T-helper 9 cell (primary cell): ENCODE measurements at places on chromosomes 1 and 21.

- no peak for DNase-seq
These were observed 6.1 kb upstream of the NPHP4 start for GRCh38 chr1:5998051-5998905.

DNA sequence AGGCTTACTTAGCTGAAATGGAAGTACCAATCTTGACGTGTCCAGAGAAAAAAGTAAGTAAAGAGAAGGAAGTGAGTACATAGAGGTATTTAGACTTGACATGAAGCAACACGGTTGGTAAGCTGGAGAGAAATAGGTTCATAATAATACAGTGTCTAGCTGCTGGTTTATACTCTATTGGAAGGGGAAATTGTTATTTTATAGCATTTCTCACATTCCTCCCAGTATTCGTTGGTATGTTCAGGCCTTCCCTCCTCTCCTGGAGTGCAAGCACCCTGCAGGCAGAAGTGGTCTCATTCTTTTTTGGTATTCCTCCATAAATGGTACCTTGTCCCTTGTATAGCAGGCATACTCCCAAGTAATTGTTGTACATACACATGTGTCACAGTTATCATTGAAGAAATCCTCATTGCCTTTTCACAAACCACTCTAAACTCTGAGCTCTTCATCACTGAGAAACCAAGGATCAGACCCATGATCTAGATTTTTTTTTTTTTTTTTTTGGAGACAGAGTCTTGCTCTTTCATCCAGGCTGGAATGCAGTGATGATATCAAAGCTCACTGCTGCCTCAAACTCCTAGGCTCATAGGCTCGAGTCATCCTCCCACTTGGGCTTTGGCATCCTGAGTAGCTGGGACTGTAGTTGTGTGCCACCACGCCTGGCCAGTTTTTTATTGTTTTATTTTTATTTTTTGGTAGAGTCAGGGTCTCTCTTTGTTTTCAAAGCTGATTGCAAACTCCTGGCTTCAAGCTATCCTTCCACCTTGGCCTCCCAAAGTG lies 9.8 kb upstream of the IPO9 start:
- no peak for DNase-seq

DNA sequence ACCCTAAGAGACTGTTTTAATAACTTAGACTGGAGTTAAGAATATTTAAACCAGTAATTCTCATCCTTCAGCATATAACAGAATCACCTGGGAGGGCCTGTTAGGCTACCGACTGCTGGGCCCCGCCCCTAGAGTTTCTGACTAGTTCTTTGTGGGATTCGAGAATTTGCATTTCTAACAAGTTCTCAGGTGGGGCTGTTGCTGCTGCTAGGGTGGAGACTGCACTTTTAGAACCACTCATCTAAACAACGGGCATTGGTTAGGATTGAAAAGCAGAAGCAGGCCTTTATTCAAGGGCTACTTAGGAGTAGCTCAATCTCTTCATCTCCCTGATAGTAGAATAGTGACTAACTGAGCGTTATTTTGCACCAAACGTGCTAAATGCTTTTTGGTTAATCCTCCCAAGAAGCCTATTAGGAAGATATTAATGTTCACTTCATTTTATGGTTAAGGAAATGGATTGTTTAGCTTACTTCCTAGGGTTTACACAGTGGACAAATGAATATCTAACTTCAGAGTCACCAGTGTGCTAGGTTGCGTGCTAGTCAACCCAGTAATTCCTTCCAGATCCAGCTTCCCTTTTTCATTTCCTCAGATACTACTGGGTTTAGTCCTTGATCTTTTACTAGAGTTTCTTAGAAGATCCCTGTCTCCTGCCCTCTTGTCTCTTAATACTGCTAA lies 31.1 kb upstream of the UAP1 start:
- DNase-seq: no peak

GRCh38 chr1:46451948-46452930 lies 37.4 kb upstream of the DMBX1 start:
- no peak for DNase-seq

GRCh38 chr21:38999161-38999560 lies 184.1 kb downstream of the PSMG1 start:
- DNase-seq: no peak

DNA sequence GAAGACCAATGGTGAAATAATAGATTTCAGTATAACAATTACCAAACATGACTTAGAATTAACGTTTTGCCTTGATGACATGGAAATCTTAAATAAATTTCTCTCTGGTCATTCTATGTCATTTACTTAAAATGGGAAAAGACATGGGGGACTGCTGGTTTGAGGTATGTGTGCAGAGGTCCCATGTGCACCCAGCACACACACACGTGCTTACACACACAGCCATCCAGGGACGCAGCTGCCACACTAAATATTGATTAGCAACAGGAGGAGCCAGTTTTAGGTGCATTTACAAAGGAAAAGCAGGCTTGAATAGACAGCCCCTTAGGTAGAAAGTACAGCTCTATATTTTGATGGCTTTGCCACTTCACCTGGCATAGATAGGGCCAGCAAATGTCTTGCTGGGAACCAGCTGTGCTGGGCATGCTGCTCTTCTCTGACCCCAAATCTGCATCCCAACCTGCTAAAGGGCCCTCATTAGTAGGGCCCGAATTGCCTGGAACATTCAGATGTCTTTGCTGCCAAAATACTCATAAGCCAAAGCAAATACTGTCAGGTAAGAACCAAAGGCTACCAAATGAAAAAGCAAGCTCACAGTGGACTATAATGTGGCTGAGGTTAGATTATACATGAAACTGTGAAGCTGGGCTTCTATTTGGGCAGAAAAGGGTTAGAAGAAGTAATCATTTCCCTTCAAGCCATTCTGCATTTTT lies 399.9 kb downstream of the HHAT start:
- DNase-seq: no peak

- DNase-seq: no peak
These were observed 19.7 kb upstream of the RAB4A start for GRCh38 chr1:229251185-229251584.

GRCh38 chr1:154891452-154891851 lies 21.4 kb upstream of the KCNN3 start:
- DNase-seq: no peak

- no peak for DNase-seq
These were observed 27.3 kb upstream of the OTUD3 start for GRCh38 chr1:19854866-19855265.

DNA sequence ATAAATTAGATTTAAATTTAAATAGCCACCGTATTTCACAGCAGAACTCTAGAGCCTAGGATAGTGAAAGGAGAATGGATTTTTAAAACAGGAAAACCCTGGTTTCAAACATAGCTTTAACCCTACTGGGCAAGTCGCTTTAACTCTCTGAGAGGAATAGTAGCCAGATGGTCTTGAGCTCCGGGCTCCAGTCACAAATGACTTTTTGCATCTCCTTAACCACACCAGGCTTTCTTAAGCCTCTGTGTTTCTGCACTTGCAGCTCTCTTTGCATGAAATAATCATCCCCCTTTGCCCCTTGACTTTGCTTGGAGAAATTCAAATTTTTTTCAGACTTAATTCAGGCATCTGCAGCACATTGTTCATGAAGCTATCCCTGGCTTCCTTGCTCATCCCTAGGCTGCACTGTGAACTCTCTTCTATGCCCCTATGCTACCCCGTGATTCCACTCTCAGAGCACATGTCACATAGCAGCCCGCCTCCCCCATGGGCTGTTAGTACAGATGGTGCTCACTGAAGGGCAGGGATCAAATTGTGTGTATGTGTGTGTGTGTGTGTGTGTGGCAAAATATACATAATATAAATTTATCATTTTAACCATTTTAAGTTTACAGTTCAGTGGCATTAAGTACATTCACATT lies 68.8 kb upstream of the DAB1 start:
- no peak for DNase-seq
